ENCODE measurements at places on chromosomes 4 and X.

DNA sequence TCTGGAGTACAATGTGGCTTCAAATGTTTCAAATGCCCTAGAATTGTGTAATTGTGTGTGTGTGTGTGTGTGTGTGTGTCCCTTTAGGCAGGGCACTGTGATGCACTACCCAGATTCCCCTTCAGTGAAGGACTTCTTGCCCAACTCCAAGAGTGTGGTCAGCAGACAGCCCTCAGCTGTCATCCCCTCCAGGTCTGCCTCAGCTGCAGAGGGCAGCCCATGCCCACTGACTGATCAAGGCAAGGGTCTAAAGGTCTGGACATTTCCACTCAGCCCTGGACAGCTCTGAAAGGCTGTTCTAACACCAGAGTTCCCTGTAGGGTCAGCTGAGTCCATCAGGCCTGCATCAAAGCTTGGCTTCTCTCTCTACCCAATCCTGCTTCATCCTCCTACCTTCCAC, 83.9 kb upstream of the USP9X start:
- no peak for DNase-seq

- DNase-seq = no peak
These were observed 1.6 kb downstream of the SHISA3 start for GRCh38 chr4:42398871-42399331.

- DNase-seq = no peak
These were observed 132.8 kb downstream of the CAMK2D start for GRCh38 chr4:113628711-113629110.

GRCh38 chr4:53431052-53431451, 53.6 kb downstream of the FIP1L1 start:
- no peak for DNase-seq

DNA sequence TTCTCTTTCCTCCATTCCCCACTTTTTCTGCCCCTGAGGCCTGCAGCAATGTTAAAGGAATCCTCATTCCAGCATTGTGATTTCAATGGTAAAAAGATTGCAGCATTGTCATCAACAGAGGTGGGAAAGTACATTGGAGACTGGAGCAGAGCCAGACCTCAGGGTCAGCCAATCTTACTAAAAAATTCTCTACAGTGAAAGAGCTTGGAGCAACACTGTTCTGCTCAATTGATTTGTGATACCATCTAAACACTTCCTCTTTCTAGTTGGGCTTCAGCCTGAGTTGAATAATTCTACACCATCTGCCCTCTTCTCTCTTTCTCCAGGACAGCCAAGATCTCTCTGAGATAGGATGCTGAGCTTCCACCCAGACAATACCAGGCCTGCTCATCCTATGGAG, 176.5 kb downstream of the AR start:
- DNase-seq = no peak

DNA sequence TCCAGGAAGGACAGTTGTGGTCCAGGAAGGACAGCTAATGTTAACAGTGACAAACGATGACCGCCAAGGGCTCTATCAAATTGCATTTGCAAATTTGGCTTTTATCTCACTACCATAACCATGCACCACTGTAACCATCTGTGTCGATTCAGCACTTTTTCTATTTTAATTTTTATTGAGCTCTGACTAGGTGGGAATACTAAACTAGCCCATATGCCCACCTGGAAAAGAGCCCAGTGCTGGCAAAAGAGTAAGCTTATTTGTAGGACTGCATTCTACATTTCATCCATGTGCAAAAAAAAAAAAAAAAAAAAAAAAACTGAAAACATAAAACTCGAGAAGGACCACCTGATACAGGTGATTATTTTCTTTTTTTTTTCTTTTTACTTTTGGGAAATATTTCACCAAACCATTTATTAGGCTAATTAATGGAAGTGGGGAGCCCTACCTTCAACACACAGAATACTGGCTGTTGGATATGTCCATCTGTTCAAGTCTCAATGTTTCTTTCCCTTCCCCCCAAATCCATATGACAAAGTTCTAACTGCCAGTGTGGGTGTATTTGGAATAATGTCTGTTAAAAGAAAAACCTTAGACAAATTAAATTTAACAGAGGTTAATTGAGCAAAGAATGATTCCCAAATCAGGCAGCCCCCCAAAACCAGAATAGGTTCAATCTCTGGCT, 99.5 kb upstream of the MXRA5 start:
- DNase-seq = no peak

GRCh38 chr4:53545273-53545672, 46.0 kb downstream of the LNX1 start:
- no peak for DNase-seq

GRCh38 chr4:101707596-101707995, 82.9 kb upstream of the BANK1 start:
- DNase-seq = no peak

Measured in GM13977 (cell line).